Lower leg skin (tissue), 4 donors: ENCODE measurements at places on chromosomes 1 and 21. TPM values are rescaled to one million over a fixed set of nuclear protein-coding genes. Genes with fewer than 3 reads are reported as not detected.

DNA sequence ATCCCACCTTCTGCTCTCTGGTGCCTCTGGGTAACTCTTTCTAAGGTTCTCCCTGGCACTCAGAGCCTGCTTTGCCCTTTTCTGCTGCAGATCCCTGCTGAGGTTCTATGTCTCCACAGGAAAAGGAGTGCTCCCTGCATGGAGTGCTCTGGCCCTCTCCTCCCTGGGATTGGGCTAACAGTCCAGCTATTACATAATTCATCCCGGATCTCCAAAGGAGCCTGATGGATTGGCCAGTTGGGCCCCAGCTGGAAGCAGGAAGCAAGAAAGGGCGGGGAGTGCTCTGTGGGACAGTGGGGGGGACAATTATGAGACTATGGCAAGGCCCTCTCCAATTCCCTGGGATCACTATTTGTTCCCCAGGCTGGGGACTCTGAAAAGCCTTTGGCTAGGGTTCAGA, 51.9 kb upstream of the GOLT1A start:
- DNase-seq: no peak

GRCh38 chr1:231478811-231479210, 49.7 kb upstream of the TSNAX start:
- no peak for DNase-seq

DNA sequence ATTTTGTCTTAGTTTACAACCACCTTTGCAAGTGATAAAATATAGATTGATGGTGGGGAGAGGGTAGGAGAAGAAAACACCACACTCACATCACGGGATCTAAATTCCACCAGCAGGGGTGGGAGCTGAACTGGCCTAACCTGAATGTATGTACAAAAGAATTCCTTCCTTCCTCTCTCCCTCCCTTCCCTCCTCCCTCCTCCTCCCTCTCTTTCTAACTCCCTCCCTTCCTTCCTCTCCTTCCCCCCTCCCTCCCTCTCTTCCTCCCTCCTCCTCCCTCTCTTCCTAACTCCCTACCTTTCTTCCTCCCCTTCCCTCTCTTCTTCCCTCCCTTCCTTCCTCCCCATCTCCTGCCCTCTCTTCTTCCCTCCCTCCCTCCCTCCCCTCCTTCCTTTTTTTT, 40.2 kb downstream of the HIVEP3 start:
- DNase-seq: no peak

PLPPR4 gene
- 5.1 TPM for total RNA-seq
